ENCODE measurements at places on chromosomes 6 and 20. TPM values are rescaled to one million over a fixed set of nuclear protein-coding genes. Genes with fewer than 3 reads are reported as not detected.

The SPACA1 gene
- not detected for total RNA-seq

- no peaks in the 10 kb centered on the region for H3K36me3 ChIP-seq
- no peaks in the 10 kb centered on the region for H3K27me3 ChIP-seq
- no peaks in the 10 kb centered on the region for H3K4me1 ChIP-seq
- no peak overlapping the region for H3K4me3 ChIP-seq
Measured at GRCh38 chr20:5524896-5525295, 208.1 kb upstream of the PROKR2 start.

DNA sequence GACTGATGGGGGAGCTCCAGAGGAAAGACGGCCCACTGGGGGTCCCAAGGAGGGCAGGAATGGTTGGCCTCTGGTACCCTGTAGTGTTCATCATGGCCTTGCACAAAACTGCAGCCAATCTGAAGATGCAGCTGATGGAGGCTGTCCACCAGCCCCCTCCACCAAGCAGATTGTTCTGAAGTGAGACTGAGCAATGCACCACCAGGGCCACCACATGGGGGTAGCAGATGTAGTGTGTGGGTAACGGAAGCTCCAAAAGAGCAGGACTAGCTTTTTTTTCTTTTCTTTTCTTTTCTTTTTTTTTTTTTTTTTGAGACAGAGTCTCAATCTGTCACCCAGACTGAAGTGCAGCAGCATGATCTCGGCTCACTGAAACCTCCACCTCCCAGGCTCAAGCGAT, 181.0 kb upstream of the MYLIP start:
- peak overlapping the region; percentile 27 for H3K4me3 ChIP-seq
- H3K27me3 ChIP-seq: peaks cover 6% of the 10 kb centered on the region
- H3K4me1 ChIP-seq: peaks cover 2% of the 10 kb centered on the region
- H3K36me3 ChIP-seq: no peaks in the 10 kb centered on the region
- no peak overlapping the region for H3K27ac ChIP-seq

DNA sequence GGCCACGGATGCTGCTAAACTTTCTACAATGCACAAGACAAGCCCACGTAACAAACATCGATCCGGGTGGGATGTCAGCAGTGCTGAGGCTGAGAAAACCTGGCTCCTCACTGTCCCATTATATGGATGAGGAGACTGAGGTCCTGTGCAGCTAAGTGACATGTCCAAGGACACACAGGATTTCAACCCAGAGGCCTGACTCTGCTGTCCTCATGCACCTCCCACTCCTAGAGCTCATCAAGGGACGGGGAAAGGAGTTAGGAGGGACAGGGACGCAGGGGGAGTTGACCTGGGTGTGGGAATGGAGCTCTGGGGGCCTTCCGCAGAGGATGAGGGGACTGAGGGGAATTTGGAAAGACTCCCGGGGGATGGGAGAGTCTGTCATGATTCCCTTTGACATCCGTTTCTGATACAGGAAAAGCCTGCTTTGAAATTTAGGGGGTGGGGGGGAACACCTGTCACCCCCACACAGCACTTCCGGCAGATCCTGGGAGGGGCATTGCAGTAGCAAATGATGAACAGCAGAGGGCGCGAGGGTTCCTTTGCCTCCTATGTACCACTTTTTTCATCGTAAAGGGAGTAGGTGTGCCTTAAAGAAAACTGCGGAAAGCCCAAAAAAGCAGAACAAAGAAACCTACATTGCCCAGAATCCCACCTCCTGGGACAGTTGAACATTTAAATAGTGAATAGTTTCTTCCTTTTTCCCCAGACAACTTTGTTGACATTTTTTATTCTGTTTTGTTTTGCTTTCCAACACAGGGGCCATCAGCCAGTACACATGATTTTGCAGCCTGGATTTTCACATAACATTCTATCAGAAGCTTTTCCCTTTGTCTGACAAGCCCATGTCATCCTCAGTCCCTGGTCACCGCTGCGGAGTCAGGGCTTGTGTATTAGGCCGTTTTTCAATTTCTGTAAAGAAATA, 48.6 kb downstream of the SLC2A10 start:
- no peaks in the 10 kb centered on the region for H3K27me3 ChIP-seq
- no peak overlapping the region for H3K4me3 ChIP-seq
- no peak overlapping the region for H3K27ac ChIP-seq
- no peaks in the 10 kb centered on the region for H3K4me1 ChIP-seq
- H3K36me3 ChIP-seq: no peaks in the 10 kb centered on the region

DNA sequence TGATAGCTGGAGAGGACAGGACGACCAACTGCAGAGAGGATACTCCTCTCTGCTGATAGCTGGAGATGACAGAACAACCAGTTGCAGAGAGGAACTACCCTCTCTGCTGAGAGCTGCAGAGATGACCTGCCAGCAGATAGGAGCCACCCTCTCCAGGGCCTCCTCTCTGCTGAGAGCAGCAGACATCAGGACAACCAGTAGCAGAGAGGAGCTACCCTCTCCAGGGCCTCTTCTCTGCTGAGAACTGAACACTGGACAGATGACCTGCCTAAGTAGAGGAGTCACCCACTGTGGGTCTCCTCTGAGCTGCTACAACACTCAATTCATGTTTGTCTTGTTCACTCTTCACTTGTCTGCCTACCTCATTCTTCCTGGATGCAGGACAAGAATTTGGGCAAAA, 27.3 kb upstream of the ZBTB24 start:
- H3K27ac ChIP-seq: no peak overlapping the region
- no peak for DNase-seq
- no peaks in the 10 kb centered on the region for H3K27me3 ChIP-seq

DNA sequence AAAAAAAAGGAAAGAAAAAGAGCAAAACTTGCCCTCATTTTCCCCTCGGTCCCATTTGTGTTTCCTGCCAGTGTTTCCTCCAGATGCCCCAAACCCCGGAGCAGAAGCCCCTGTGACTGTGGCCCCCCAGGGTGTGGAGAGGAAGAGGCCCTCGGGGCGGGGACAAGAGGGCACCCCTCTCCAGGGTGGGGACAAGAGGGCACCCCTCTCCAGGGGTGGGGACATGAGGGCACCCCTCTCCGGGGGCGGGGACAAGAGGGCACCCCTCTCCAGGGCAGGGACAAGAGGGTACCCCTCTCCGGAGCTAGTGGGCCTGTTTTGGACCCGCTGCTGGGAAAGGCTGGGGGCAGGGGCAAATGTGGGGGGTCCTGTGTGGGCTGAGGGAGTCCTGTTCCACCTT, 13.1 kb downstream of the MYT1 start:
- H3K4me3 ChIP-seq: no peak overlapping the region
- no peaks in the 10 kb centered on the region for H3K36me3 ChIP-seq
- DNase-seq: no peak

The POLR3F gene
- 10.6 TPM for total RNA-seq

Data from endodermal cell (in vitro differentiated cells).